Kasumi-1 (cell line): ENCODE measurements at places on chromosomes 7 and 10.
A peak's percentile ranks its signal among the peaks of the same experiment; 100 is the strongest.

DNA sequence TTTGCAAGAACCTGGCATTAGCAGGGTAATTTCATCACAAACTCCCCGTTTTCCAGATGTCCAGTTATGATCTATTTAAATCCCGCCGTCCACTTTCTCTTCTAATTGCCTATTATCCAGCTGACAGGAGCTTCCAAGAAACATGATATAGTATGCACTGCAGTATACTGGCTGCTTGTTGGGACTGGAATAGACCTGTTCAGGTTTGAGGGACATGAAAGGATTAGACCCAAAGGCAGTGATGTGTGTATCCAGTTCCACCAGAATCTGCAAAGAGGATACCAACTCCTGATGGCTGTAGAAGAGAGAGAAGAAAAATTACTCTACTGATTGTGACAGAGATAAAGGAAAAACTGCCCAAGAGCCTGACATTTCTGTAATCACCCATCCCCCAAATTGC, 8.9 kb downstream of the MSS51 start:
- DNase-seq: no peak

GRCh38 chr7:156979711-156980110, 30.2 kb downstream of the NOM1 start:
- DNase-seq: no peak

DNA sequence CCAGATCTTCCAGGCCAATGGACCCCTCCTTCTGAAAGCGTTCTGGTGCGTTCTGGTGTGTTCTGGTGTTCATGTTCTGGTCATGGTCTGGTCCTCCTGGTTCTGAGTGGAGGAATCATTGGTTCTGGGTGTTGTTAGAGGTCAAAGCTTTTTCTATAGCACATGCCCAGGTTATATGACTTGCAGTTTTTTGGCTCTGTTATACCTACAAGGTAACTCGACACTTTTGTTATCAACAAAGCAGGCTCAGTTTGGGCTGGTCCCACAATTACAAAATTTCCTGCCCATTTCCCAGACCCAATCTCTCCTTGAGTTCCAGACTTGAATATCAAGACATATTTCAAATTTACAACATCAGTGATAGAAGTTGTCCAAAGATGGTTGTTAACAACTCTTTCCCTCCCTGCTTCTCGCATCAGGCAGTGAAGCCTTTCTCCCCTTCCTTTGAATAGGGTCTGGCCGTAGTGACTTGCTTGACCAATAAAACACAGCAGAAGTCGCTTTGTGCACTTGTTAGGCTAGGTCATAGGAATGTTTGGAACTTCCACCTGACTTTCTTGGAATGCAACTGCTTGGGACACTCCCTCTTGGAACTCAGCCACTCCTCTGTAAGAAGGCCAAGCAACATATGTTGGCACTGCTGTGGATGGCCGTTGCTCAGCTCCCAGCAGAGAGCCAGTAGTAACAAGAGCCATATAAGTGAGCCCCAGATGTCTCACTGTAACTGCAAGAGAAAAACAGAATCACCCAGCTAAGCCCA, 83.1 kb upstream of the STEAP1B start:
- DNase-seq: no peak

DNA sequence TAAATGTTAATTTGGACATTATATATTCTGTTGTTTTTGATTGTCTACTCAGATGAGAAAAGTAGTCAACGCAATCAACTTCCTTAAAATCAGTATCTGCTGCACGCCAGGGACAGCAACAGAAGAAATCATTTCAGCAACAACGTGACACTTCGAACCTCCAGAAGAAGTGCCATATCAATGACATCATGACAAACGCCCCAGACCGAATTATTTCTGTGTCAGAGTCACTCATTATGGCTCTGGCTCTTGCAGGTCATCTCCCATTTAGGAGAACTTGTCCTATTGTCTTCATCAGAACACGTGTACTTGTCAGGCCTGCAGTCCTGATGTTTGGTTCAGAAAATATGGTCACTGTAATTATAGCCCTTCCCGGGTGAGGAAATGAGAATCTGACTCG, 276.3 kb downstream of the ADARB2 start:
- peak; percentile 45 for DNase-seq

DNA sequence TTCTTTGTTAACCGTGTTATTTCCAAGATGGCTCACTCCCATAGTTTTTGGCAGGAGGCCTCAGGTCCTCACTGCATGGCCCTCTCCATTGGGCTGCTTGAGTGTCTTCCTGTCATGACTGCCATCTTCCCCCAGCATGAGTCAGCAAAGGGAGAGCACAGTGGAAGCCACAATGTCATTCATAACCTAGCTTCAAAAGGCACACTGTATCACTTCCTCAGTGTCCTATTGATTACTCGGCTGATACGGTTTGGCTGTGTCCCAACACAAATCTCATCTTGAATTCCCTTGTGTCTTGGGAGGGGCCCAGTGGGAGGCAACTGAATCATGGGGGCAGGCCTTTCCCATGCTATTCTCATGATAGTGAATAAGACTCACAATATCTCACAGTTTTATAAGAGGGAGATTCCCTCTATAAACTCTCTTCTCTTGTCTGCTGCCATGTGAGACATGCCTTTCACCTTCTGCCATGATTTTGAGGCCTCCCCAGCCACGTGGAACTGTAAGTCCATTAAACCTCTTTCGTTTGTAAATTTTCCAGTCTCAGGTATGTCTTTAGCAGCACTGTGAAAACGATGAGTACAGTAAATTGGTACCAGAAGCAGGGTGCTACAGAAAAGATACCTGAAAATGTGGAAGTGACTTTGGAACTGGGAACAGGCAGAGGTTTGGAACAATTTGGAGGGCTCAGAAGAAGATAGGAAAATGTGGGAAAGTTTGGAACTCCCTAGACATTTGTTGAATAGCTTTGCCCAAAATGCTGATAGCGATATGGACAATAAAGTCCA, 106.5 kb downstream of the PRLHR start:
- DNase-seq: no peak

GRCh38 chr10:104577163-104577562, 63.9 kb upstream of the SORCS3 start:
- no peak for DNase-seq

GRCh38 chr7:69652947-69653701, 54.8 kb downstream of the AUTS2 start:
- no peak for DNase-seq

- no peak for DNase-seq
Observed at GRCh38 chr10:37992083-37992482, 15.6 kb upstream of the ZNF25 start.

GRCh38 chr7:73573276-73573675, 5.1 kb downstream of the TBL2 start:
- DNase-seq: no peak

DNA sequence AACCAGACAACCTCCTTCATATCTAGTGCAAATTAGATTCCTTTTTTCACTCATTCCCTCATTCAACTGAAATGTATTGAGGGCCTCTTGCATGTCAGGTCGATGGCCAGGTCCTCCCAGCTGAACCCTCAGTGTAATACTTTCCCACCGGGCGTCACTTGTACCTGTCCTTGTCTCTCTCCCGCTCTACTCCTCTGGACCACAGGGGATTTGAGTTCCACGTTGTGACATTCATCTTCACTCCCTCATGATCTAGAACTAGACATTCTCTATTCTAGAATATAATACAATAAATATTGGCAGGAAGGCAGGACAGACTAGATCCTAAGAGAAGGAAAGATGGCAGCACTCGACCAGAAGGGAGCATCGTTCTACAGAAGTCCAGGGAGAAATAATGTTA, 83.9 kb downstream of the WNT2 start:
- DNase-seq: no peak

DNA sequence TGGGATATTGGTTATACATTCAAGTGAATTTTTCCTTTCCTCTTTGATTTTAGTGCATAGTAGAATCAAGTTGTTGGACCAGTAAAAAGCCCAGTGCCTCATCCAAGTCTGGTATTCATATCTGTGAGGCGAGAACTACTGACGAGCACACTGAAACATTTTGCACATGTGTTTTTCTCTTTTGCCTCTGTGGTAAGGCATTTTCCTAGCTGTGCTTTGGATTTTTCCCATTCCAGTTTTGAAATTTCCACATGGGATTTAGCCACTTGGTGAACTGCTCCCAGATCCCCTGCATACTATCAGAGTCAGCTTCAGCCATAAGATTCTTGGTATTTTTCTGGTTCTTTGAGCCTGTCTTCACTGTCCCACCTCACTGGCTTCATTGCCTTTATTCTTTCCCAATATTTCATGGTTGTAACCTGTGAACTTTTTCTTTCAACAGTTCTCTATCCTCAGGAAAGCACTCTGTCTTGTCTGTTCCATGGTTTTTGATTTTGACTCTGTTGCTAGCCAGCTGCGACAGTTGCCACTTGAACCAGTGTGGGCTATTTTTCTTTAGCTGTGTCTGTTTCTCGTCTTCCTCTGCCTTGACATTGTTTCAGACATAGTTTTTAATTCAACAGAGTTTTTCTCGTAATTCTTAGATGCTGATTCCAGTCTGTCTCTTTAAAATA, 239.0 kb downstream of the REEP3 start:
- no peak for DNase-seq

- no peak for DNase-seq
Observed at GRCh38 chr7:18671176-18671575, 175.6 kb downstream of the HDAC9 start.

- no peak for DNase-seq
Observed at GRCh38 chr10:28668363-28669226, 8.7 kb upstream of the BAMBI start.

DNA sequence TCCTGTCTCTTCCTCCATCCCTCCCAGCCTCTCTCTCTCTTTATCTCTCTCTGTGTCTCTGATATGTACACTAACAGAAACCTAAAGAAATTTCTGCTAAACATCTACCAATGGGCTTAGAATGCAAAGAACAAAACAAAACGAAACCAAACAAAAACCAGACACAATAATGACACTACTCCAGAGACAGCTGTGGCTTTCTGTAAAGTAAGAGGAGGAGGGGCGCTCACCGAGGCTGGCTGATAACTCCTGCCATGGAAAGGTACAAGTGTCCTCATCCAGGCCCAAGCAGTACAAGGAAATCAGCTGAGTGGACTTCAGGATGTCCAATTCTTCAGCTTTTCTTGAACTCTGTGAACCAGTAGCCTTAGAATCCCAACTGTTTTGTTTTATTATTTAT, 70.4 kb upstream of the FZD8 start:
- no peak for DNase-seq

GRCh38 chr7:12583176-12583575, 12.7 kb downstream of the SCIN start:
- no peak for DNase-seq

DNA sequence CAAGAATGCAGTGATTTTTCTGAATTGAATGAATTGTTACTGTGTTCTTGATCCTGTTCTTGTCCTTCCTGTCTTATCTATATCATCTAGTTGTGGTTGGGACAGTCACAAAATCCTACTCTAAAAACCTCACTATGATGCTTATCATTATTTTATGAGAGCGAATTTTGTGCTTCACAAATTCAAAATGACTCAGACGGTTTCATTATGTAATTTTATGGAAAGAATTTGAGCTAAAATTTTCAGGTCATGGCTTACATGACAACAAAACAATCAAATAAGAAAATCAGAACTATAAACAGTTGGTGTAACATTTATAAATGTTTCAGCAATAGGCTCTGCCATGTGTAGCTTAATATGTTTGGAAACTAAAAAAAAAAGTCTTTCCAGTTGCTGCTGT, 6.9 kb downstream of the PRKAR2B start:
- DNase-seq: no peak

- DNase-seq: no peak
Observed at GRCh38 chr10:19572056-19572455, 244.2 kb upstream of the PLXDC2 start.

DNA sequence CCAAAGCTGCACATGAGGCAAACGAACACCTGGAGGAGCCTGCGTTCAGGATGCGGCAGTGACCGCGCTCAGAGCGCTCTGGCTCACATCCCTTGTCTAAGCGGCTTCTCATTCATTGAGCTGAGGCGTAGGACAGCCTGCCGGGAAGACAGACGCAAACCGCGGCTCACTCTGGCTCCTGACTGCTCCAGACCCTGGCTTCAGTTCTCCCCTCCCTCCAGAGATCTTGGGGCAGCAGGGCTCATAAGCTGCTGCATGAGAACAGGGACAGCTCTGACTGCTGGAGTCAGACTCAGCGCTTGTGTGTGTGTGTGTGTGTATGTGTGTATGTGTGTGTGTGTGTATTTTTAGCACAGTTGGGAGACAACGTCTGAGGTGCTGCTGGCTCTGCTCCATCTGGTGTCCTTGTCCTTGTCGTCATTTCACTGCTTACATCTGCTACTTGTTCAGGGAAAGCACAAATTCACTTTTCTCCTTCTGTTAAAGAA, 15.8 kb upstream of the LYZL2 start:
- DNase-seq: no peak

DNA sequence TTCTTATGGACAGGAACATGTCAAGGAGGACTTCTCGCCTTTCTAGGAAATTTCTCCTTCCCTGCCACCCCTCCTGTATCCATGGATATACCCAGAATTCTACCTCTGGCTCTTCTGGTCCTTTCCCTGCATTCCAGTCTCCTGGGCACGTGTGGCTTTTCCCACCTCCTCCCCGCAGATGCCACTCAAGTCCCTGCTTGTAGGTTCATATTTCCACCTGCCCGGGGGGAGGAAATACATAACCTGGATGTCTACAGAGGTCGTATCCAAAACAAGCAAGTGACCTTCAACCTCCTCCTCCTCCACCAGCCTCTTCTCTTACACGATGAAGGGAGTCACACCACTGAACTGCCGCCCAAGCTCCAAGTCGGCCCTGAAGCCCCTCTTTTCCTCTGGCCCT, 20.7 kb downstream of the FGFR2 start:
- DNase-seq: no peak

GRCh38 chr7:139648941-139649425, 125.5 kb downstream of the CLEC2L start:
- DNase-seq: peak; percentile 81

DNA sequence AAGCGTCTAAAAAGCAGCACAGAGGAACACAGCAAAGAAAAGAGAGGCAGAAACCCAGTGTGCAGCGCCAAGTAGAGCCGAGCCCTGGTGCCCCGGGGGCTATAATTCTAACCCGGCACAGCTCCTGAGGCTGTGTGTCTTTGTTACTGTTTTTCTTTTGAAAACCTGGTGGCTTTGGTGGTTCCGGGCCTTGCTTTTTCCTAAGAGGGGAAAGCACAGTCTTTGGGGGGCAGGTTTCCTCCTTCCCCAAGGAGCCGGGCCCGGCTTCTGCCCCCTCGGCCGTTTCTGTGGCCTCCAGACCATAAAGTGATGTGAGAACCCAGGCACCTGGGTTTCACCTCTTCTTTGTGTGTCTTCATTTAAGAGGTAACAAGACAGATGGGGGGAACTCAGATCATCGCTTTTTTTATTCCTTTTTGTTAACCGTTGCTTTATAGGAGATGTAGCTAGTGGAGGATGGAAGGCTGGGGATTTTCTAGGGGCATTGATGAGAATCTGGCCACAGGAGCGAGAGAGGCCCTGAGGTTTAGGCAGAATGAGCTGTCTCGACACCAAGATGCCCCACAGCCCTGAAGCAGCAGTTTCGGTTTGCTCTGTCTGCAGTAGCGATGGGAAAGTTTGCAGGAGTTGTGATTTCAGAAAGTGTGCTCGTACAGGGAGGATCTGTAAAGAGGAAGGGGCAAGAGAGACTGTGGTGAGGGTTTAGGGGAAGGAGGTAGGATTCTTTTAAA, 367.8 kb upstream of the GALNT17 start:
- DNase-seq: no peak
